ENCODE measurements at places on chromosomes 2 and 18.

DNA sequence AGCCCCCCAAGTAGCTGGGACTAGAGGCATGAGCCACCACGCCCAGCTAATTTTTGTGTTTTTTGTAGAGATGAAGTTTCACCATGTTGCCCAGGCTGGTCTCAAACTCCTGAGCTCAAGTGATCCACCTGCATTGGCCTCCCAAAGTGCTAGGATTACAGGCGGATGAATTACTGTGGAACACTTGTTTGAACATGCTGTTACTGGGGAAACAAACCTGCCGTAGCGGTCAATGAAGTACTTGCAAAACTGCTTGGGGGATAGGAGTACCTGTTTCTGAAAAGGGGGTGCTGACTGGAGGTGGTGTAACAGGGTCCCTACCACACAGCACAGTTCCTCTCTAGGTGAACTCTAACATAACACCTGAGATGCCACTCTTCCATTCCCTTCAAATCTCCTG, 5.9 kb upstream of the IMPACT start:
- no peak for DNase-seq

GRCh38 chr2:149737896-149738295, 150.3 kb upstream of the MMADHC start:
- no peak for DNase-seq

GRCh38 chr2:157245846-157246764, 11.4 kb upstream of the GALNT5 start:
- DNase-seq, result no peak

GRCh38 chr18:22844190-22844589, 88.9 kb upstream of the RBBP8 start:
- DNase-seq, result no peak

DNA sequence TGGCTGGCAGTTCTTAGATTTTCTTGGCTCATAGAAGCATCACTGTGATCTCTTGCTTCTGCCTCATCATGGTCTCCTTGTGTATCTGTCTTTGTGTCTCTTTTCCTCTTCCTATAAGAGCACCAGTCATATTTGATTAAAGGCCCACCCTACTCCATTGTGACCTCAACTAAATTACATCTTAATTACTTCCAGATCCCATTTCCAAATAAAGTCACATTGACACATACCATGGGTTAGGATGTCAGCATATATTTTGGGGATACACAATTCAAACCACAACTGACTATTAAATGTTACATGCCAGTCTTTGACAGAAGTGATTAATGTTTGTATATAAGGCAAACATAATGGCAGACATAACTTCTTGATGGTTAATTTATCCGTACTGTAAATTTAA, 27.3 kb upstream of the TMX3 start:
- no peak for DNase-seq

DNA sequence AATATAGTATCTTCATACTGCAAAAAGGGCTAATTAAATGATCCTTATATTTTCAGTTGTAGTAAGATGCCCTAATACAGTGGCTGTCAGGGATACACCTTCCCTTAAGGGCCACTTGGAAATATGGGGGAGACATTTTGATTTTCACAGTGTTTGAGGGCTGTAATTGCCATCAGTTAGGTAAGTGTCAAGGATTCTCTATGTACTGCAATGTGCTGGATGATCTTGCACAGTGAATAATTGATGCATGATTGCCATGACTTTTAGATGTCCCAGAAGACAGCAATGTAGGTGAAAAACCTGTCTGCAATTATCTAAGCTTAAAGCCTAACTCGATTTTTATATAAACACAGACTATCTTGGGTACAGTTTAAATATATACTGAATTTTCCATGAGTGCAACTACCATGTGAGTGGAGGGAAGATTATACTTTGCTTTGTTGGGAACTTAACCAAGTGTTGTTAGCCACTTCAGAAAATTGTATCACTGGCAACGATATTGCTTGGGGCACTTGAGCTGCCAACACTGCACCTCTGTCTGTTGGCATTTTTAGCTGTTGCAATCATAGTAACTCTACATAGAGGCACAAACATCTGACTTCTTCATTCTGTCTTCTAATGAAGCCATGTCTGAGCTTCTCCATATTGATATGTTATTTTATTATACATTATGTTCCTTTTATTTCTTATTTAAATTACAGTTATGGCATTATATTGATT, 45.2 kb downstream of the MAIP1 start:
- no peak for DNase-seq

DNA sequence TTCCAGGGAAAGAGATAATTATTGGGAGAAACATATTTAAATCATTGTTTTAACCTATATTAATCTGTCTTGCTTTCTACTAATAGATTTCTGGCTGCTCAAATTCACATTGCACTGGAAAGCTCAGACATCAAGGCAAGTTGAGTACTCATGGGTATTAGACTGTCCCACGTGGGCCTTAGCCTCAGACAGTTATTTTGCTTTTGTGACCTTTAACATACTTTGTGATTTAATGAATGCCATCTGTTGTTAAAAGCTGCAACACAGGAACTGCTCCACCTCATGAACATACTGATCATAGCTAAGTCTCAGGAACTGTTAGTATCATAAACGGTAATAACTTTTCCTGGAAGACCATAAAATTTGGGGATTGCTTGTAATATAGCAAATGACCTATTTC, 2.7 kb upstream of the LCT start:
- no peak for DNase-seq

DNA sequence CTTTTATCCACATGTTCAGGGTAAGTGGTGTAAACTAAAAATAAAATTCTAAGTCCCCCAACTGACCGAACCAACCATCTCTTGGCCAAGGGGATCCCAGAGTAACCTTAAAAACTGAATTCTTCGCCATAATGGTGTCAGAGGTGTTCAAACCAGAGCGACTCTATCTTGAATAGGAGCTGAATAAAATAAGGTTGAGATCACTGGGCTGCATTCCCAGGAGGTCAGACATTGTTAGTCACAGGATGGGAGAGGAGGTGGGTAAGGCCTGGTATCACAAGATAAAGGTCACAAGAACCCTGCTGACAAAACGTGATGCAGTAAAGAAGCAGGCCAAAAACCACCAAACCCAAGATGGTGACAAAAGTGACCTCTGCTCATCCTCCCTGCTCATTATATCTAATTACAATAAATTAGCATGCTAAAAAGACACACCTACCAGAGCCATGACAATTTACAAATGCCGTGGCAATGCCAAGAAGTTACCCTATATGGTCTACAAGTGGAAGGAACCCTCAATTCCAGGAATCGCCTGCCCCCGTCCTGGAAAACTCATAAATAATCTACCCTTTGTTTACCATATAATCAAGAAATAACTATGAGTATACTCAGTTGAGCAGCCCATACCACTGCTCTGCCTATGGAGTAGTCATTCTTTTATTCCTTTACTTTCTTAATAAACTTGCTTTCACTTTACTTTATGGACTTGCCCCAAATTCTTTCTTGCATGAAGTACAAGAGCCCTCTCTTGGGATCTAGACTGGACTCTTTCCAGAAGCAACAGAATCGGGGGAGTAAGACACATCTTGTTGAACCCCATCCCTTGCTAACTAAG, 302.4 kb downstream of the STK39 start:
- DNase-seq, result no peak

GRCh38 chr2:121697108-121697631, 39.5 kb downstream of the NIFK start:
- no peak for DNase-seq

- no peak for DNase-seq
These were observed at the start of gene EMX1 for GRCh38 chr2:72917138-72917876. Gene EMX1 (plus strand): TSS chr2:72917519. CDS start chr2:72917853, 334 bp downstream.

DNA sequence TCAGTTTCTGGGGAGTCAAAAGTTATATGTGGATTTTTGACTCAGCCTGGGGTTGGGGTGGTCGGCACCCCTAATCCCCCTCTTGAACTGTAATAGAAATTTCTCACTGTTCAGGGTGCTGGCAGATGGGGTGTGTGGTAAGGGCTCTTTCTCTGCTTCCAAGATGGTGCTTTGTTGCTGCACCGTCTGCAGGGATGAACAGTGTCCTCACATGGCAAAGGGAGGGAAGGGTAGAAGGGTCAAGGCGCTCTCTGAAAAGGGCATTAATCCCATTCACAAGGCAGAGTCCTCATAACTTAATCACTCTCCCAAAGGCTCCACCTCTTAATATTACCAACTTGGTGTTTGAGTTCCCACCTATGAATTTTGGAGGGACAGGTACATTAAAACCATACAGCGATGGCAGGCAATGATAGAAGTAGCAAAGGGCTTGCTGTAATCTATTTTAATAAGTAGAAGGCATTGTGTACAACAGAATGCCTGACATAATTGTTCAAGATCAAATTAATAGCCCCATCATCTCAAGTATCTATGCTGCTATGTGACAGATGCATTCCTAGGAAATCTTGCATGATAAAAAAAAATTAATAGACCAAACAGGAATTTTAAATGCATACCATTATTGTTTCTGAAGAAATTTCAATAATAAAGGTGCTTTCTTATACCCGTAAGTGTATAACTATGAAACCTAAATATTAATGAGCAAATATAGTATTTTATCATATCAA, 28.1 kb downstream of the MMADHC start:
- DNase-seq, result no peak

DNA sequence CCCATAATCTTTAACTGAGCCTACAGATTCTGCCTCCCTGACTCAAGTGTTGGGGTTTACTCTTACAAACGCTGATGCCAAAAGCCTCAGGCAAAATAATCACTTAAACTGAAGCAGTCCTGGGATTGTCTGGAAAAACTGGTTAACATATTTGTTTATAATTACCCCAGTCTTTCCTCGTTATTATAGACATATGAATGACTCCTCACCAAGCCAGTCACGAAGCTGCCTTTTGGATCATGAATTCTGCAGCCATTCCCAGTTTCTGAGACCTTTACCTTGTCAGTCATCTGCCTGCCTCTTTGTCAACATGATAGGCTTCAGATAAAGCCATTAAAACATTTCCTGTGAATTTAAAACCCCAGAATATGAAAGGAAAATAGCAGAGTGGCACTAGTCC, 46.4 kb downstream of the MREG start:
- no peak for DNase-seq

DNA sequence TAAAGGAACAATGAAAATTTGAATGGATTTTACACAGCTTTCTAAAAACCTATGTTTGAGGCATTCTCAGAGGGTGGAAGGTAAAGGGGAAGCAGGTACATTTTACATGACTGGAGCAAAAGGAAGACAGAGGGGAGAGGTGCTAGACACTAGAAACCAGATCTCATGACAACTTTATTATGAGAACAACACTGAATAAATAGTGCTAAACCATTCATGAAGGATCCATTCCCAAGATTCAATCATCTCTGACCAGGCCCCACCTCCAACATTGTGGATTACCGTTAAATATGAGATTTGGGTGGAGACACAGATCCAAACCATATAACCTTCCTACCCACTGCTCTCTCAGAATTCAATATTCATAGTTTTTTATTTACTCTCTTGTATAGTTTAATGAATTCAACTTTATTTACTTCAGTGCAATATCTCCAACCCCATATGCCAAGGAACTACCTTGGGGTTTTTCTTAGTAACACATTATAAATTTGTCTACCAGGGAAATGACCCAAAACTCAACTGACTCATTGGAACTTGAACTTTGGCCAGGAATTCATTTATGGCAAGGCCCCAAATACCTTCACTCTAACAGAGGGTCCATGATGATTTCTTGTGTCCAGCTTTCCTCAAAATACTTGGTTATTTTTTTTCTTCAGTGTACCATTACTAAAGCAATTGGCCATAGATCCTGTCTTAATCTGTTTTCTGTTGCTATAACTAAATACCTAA, 317.8 kb downstream of the GULP1 start:
- no peak for DNase-seq

GRCh38 chr18:9869715-9870430, 15.9 kb upstream of the TXNDC2 start:
- no peak for DNase-seq

- no peak for DNase-seq
These were observed 307.4 kb downstream of the CTNNA2 start for GRCh38 chr2:79820281-79820680.

DNA sequence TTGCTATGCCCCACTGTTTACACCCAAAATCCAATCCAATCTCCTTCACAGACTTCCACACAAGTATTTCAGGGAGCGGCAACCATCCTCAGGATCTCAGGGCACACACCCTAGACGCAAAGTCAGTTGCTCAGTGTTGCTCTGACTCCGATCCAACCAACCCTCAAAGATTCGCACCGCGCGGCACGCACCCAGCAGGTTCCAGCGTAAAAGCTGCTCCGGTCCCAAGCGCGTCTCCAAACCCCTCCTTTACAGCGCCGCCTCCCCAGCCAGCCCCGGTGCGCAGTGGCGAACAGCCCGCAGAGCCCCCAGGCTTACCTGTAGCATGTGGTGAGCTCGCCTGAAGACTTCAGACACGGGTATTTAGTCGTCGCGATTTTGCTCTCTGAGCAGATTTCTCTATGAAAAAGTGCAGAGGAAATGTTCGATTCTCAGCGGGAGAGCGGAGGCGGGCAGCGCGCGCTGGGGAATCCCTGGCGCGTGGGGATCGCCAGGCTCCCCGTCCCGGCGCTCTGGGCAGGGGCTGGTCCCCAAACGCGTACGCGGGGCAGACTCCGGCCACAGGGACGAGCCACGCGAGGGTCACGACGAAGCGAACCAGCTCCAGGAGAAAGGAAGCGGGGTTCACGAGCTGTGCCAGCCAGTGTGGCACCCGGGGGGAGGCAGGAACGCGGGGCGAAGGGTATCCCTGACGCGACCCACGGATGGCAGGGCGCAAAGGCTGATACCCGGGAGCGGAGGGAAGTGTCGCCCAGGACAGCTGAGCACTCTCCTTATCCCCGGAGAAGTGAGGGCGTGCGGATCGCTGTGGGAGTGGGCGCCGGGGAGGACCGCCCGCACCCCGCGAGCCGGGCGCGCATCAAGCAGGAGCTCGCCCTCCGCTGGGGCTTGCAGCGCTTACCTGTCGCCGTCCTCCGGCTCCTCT, 650 bp downstream of the CCBE1 start:
- no peak for DNase-seq

- no peak for DNase-seq
These were observed 45.2 kb downstream of the FAM117B start for GRCh38 chr2:202679980-202680379.

DNA sequence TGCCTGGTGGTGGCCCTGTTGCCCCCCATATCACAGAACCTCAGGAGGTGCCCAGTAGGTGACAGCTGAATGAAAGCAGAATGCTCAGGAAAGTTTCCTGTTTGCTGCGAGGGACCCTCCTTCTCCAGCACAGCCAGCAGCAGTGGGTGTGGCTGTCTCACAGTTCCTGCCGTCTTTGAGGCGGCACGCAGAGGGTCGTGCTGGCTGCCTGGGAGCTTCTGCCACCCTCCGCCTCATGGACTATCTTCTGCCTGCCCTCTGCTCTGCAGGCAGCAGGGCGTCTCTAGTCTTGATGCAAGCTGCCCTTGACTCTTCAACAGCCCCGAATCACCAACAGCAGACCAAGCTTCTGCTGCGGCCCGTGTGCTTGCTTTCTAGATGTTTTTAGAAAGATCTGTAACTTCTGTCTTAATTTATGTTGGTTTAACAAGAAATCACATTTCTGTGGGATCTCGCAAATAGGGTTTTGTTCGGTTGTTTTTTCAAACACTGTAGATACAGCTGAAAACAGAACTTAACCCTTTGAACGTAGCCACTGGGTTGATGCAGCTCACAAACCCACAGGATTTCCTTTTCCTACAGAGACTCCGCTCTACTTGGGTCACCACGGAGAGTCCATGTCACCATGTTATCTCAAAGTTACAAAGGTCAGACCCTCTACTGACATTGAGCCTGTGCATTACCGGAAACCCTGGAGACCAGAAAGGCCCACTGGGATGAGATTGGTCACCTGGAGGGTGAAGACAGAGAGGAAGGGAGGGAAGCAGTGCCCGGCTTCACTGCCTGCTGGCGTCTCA, 144.9 kb downstream of the ACOXL start:
- DNase-seq, result no peak
